Thoracic aorta (tissue), 2 donors: ENCODE measurements at places on chromosomes 12 and 14. TPM values are rescaled to one million over a fixed set of nuclear protein-coding genes. Genes with fewer than 3 reads are reported as not detected.

Gene TBX3
- total RNA-seq, result 3.5 TPM

Gene PLA2G1B
- not detected for total RNA-seq

Gene TNFAIP2
- 228 TPM for total RNA-seq

Gene NR1H4
- not detected for total RNA-seq

Gene ABHD12B
- total RNA-seq, result not detected

Gene GPR135
- total RNA-seq, result 13.8 TPM

Gene GUCY2C
- total RNA-seq, result 0.14 TPM

Gene TAC3
- total RNA-seq, result not detected

Gene CABP1
- total RNA-seq, result 1.4 TPM

Gene BCL2L2
- 74.4 TPM for total RNA-seq

Gene GSG1
- not detected for total RNA-seq

Gene DUSP6
- 147 TPM for total RNA-seq

Gene ERC1
- total RNA-seq, result 45.8 TPM
